ENCODE measurements at places on chromosomes 12 and 14.

DNA sequence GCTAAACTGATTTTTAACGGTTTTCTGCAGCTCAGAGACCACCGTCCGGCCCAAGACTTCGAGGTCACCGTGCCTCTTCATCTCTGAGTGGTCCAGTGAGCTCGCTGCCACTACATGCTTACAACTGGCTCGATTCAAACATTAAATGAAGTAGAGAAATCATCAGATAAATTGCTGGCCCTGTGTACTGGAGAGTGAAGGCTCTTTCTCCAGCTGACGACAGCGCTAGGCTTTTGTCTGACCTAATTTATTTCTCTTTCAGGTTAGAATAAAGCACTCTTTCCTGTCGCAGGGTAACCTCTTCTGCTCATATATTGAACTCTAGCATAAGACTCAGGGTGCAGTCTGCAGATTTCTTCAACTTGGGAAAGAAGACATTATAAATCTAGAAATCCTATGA lies 6.4 kb downstream of the BCL11B start:
- no peak for DNase-seq

GRCh38 chr14:24334431-24335291 lies at the start of gene ADCY4:
Gene ADCY4 (minus strand): TSS chr14:24335071. CDS start chr14:24334652, 419 bp downstream.
- no peak for DNase-seq

- no peak for DNase-seq
Observed at GRCh38 chr12:128771681-128772080, 52.1 kb downstream of the SLC15A4 start.

DNA sequence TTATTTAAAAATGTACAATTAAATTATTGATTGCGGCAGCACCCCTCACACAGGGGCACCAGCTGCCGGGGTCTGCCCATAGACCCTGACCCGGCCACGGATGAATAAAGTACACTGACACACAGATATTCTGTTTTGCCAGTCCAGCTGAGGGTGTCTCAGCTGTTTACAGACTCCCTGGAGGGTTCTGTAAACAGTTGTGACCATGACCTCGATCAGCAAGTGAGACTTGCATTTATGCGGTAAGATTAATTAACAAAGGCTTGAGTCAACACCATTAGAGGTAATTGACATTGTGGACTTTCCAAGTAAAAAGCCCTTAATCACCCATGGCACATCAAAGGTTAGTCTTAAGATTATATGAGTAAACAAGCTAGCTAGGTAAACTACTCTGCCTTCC lies 94.3 kb downstream of the FUT8 start:
- DNase-seq, result no peak

- no peak for DNase-seq
Observed at GRCh38 chr12:53949631-53950436, 4.9 kb upstream of the HOXC12 start.

DNA sequence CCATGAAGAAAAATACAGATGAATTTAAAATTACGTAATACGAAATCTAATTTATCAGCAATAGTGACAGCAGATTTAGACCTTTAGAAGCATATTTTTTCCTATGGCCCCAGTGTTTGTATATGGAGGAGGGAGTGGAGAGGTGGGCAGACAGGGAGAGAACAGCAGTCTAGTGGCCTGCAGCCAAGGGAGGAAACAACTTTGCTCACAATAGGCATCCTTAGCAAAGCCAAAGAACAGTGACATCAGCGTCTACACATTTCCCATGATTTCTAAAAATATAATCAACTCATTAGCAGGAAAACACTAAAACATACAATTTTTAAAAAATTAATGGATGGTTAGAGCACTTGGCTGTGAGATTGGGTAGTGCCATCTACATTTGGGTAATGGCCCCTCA lies 622.6 kb upstream of the ATP2B1 start:
- DNase-seq, result no peak

- no peak for DNase-seq
Observed at GRCh38 chr12:78194448-78194847, 363.8 kb downstream of the NAV3 start.

GRCh38 chr14:87465770-87466169 lies 527.2 kb downstream of the GALC start:
- no peak for DNase-seq

- no peak for DNase-seq
Observed at GRCh38 chr14:79576424-79576823, 634.9 kb downstream of the DIO2 start.

DNA sequence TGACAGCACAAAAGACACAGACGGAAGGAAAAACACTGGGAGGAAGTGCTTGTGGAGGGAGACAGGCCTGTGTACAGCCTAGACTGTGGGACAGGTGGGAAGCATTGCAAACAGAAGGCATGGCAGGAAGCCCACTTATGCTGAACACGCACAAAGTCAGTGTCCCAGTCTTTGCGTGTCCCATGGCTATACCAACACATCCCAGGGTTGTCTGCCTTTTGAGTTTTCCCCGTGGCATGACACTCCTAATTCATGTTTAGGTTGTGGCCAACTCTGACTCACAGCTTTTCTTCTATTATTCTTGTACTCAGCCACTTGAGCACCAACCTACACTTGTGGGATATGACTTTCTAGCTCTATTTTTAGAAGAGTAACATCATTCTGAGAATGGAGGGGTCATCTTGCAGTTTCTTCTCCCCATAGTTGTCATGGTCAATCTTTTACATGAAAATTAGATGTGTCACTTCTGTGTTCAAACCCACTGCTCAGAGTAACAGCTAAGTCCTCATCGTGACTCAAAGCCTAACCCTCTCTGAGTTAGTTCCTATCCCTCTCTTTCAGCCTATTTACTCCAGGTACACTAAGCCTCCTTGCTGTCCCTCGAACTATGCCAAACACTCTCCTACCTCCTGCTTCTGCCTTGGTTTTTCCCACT lies 27.5 kb upstream of the JPH4 start:
- DNase-seq, result no peak

DNA sequence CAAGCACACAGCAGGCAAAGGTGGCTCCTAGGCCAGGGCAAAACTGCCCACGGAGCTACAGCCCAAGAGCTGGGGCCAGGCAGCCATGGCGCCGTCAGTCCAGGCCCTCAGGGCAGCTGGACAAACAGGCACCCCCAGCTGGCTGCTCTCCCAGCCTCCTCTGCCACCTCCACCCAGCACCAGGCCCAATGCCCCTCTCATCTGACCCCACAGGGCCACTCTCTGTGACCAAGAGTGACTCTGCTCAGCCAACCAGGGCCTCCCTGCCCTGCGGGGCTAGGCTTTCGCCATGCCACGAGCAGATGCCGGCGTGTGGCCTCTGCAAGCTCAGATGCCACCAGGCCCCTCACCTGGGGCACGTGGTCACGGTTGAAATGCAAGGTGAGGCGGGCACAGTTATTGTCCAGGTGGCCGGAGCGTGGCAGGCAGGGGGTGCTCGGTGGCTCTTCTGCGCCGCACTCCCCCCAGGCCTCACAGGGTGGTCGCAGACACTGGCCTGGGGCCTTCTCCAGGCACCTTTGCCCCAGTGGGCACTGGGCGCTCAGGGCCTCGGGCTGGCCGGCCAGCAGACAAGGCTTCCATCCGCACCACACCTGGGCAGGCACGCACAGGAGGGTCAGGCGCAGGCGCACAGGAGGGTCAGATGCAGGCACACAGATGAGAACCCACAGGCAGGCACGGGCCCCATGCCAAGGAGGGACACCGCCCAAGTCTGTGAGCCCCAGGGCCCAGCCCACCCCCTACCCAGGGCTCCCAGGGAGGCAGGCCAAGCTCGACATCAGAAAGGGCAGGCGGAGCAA lies 23.0 kb downstream of the JAG2 start:
- DNase-seq, result no peak

DNA sequence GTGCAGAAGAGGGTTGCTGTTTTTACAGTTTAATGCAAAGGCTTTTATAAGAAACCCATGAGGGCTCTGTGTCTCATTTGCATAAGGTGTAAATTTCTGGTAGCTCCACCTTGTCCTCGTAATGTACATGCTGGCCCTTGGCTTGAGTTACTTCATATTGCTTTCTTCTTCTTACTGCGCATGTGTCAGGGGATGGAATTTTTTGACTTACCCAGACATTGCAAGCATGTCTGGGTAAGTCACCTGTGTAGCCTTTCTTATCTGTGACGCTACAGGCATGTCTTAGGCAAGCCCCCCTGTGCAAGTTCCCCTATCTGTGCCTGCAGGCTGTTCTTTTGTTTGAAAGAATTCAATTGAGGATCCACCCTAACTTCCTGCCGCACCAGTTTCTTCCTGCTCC lies 274.2 kb downstream of the ETNK1 start:
- no peak for DNase-seq

- no peak for DNase-seq
Observed at GRCh38 chr12:26043135-26044006, 81.5 kb downstream of the BHLHE41 start.

DNA sequence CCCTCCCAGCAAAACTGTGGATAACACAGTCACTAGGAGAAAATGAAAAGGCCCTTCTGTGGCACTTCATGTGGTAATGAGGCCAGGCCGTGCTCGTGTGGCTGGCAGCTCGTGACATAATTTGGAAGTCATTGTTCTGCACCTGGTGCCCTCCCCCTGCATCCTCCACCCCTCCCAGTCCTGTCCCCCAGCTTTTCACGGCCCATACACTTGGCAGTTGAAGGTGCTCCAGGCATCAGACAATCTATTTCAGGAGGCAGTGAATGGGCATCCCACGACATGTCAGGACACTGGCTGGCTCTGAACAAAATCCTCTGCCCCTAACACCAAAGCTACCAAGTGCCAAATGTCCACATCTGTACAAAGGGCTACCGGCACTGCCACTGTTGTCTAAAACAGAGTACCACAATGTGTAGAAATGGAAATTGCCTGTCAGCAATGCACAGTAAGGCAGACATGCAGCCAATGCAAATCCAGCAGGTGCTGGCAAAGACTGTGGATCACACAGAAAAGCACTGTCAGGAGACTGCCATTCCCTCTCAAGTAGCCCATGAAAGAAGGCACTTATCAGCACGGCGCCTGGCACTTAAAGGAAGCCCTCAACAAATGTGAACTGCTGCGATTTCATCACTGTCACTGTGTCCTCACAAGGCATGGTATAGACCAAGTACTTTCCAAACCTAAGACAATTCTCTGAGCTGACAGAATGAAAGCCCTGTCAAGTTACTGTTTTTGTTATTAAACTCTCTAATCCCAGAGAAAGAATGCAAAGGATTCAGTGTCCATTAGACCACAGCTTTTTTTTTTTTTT lies 39.1 kb downstream of the CORO1C start:
- DNase-seq, result no peak

DNA sequence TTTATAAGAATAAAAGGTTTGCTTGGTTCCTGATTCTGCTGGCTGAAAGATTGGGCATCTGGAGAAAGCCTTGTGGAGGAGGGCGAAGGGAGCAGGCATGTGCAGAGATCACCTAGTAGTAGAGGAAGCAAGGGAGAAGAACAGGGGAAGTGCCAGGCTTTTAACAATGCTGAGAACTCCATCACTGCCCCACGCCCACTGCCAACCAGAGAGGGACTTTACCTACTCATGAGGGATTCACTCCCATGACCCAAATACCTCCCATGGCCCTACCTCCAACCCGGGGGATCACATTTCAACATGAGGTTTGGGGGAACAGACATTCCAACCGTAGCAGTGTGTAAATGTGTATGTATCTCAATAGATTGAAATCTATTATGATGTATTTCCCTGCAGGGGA lies 360.3 kb downstream of the GLT1D1 start:
- no peak for DNase-seq

- DNase-seq, result no peak
Observed at GRCh38 chr12:2336409-2336829, 283.6 kb downstream of the CACNA1C start.

- DNase-seq, result no peak
Observed at GRCh38 chr14:64955297-64955696, 12.8 kb upstream of the GPX2 start.
